ENCODE measurements at places on chromosomes 12 and 14.
A peak's percentile ranks its signal among the peaks of the same experiment; 100 is the strongest.

DNA sequence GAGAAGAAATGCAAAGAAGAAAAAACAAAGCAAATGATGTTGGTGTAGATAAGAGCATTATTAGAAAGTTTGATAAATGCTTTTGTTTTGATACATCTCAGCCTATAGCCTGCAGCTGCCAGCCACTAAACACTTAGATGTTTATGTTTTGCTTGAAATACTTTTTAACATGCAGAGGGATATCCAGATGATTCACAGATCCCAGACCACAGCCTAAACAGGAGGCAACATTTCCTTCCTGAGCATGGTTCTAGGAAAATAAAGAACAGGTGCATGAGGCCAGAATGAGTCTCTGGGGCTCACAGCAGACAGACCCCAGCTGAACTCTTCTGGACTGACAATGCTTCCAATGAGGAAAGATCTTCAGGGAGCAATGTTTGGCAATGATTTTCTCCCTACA lies 103.7 kb upstream of the EEA1 start:
- no peak for DNase-seq

DNA sequence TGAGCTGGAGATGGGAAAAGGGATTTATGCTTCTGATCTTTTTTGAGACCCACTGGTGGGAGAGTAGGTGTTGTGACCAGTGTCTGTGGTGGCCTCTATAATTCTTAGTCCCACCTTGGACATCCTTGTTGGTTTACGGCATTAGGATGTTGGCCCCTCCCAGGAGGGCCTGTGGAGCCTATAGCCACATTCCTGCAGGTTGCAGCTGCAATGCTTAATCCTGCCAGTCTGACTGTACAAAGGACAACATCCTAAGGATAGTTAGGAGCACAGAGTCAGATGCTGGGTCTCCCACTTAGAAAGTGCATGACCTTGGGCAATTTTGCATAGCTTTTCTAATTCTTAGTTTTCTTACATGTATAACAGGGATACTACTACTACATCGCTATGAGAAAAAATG lies 150.9 kb upstream of the SLC38A2 start:
- DNase-seq, result no peak

GRCh38 chr14:61025251-61026223 lies 44.5 kb downstream of the SLC38A6 start:
- peak; percentile 4 for DNase-seq

DNA sequence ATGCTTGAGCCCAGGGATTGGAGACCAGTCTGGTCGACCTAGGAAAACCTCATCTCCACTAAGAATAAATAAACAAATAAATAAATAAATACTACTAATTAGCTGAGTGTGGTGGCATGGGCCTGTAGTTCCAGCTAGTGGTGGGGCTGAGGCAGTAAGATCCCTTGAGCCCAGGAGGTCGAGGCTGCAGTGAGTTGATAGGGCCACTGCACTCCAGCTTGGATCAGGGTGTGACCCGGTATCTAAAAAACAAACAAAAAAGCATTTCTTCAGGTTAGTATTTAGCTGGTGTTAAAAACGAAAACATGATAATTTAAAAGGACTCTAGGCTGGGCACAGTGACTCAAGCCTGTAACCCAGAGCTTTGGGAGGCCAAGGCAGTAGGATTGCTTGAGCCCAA lies 1.2 kb upstream of the FGD4 start:
- no peak for DNase-seq

DNA sequence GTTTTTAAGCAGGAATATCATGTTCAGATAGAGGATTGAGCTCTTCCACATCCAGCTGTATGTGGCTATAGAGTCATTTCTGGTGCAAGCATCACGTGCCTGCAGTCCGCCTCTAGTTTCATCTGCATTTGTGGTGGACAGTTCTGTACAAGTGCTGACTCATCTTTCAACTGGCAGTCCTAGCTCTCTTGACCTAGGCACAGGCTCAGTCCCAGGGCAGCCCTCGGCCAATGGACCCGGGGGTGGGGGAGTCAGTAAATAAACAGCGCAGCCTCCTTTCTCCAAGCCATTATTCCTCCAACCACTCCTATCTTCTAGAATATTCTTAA lies 41.8 kb upstream of the FRMD6 start:
- DNase-seq, result no peak

GRCh38 chr14:72657214-72657921 lies 236.5 kb downstream of the DPF3 start:
- DNase-seq, result no peak

DNA sequence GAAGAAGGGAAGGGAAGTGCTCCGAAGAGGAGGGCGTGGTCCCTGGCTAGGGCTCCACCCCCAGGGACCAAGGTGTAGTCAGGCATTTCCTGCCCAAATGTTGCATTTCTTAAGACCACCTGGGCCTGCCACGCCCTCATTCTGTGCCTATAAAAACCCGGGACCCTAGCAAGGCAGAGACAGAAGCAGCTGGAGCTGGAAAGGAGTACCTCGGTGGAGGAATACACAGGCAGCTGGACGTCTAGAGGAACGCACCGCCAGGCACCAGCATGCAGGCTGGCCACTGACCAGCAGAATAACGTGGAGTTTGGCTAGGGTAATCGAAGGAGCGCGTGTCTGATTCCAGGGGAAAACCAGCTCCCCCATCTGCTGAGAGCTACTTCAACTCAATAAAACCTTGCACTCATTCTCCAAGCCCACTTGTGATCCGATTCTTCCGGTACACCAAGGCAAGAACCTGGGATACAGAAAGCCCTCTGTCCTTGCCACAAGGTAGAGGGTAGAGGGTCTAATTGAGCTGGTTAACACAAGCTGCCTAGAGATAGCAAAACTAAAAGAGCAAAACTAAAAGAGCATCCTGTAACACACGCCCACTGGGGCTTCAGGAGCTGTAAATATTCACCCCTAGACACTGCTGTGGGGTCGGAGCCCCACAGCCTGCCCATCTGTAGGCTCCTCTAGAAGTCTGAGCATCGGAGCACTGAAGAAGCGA lies 21.0 kb downstream of the CFL2 start:
- no peak for DNase-seq

GRCh38 chr12:131222329-131223139 lies 268.8 kb downstream of the ADGRD1 start:
- no peak for DNase-seq

- DNase-seq, result peak; percentile 23
Observed at GRCh38 chr14:22099942-22100763, 426.5 kb upstream of the OR4E1 start.

- no peak for DNase-seq
Observed at GRCh38 chr12:124143726-124144125, 151.2 kb upstream of the RFLNA start.

- no peak for DNase-seq
Observed at GRCh38 chr12:90010089-90010488, 301.5 kb upstream of the ATP2B1 start.

GRCh38 chr12:124477107-124477915 lies 90.1 kb downstream of the NCOR2 start:
- no peak for DNase-seq

DNA sequence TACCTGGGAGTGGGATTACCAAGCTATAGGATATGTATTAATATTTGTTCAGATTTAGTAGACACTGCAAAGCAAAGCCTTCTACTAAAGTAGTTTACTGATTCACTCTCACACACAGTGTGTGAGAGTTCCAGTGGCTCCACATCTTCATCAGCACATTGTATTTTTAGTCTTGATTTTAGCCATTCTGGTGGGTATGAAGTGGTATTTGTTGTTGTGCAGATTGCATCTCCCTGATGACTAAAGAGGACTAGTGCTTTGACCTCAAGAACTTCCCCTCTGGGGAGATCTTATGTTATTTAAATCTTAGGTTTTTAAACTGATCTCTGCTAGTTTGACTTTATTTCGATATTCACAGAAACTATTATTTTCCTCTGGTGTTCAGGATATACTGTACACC lies 479.7 kb upstream of the RGS6 start:
- DNase-seq, result no peak

- no peak for DNase-seq
Observed at GRCh38 chr12:51389302-51389999, 1.8 kb downstream of the GALNT6 start.

- DNase-seq, result no peak
Observed at GRCh38 chr12:112413855-112414625, 4.6 kb upstream of the RPL6 start.

DNA sequence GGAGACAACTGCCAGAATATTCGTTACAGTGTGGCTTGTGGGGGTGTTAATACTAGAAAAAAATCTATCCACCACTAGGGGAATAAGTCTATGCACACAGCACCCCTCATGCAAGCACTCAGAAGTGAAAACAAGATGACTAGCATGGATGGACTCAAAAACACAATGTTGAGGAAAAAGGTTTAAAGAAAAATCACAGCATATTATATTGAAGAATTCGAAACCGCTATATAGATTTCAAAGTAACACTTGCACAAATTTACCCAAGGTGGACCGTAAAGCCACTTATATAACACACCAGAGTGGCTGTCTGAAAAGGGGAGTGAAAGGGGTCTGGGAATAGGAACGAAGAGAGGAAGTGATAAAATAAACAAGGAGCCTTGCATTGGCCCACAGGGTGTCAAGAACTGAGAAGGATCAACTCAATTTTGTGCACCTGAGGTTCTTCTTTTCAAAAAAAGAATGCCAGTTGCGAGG lies 544 bp downstream of the ABCD4 start:
- no peak for DNase-seq

DNA sequence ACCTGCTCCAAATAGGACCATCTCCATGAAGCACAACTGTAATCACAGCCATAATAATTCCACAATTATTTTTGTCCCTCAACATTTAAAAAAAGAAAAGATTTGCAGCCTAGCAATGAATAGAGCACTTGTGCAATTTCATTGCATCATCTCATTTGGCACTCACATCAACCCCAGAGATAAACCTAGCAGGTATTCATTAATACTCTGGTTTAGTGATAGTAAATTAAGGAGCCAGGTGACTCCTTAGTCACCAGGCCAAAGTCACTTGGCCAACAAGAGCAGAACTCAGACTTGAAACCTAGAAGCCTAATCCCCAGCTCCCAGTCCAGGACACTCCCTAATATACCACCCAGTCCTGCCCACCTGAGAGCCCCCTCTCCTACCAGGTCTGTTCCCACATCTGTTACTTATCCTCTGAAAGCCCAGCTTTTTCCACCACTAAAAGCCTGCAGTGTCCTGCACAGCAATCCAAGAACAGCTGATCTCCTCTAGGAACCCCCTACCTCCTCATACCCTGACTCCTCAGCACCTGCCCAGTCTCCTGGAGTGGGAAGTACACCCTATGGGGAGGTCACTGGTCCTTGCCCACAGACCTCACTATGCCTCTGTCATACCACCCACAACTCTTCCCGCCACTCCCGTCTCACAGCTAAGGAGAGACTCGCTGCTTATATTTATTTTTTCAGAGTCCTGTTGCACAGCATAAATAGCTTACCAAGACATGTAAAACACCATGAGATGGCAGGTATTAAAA lies 22.1 kb downstream of the OR10P1 start:
- DNase-seq, result no peak

DNA sequence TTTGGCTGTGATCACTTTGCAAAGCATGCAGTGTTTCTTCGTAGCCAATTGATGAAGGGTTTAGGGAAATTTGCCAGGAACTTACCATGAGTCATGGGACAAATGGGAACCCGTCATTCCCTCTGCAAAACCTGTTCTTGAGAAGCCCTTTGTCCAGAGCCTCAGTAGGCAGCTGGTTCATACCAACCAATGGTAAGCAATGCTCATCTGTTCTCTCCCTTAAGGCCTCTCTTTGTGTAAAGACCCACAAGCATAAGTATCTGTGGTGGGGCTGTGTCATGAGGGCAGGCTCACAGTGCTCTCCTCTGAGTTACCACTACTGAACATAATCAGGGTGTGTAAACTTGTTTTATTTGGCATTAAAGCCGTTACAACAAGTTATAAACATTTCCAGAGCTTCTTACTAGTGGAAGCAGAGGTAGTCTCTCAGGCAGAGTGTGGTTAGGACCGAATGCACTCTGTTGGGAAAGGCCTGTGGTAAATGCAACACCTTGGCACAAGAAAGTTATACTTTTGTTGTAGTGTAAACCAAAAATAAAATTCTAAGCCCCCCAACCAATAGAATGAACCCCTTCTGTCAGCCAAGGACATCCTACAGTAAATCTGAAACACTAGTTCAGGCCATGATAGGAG lies 119.8 kb downstream of the SINHCAF start:
- DNase-seq, result no peak

- no peak for DNase-seq
Observed at GRCh38 chr12:93798279-93799151, 121.3 kb downstream of the CRADD start.

DNA sequence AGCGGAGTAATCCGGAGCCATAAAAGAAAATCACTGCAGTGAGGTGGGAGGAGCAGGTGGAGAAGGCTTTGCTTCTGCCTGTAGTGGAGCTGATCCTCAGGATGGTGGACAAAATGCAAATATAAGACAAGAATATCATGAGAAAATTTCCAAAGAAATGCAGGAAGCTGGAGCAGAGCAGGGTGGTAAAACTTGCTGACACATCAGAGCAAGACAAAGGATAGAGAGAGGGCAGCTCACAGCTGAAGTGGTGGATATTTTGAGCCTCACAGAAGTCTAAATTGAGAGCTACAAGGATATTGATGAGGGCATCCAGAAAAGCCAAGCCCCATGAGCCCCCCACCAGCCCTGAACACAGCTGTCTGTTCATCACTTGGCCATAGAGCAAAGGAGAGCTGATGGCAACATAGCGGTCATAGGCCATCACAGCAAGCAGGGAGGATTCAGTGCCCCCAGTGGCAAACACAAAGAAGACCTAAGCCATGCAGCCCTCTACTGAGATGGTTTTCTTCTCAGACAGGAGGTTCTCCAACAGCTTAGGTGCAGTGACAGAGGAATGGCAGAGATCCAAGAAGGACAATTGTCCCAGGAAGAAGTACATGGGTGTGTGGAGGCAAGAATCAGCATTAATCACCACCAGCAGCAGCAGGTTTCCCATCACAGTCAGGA lies 30.0 kb upstream of the ANP32D start:
- no peak for DNase-seq

DNA sequence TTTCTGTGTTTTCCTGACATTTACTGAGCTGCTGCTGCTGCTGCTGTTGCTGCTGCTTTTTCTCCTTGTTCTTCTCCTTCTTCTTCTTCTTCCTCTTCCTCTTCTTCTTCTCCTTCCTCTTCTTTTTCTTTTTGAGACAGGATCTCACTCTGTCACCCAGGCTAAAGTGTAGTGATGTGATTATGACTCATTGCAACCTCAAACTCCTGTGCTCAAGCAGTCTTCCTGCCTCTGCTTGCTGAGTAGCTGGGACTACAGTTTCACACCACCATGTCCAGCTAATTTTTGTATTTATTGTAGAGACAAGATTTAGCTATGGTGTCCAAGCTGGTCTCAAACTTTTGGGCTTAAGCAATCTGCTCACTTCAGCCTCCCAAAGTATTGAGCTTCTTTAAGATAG lies 95.8 kb downstream of the TMTC3 start:
- no peak for DNase-seq

- DNase-seq, result no peak
Observed at GRCh38 chr14:100741966-100742365, 15.3 kb downstream of the DLK1 start.

DNA sequence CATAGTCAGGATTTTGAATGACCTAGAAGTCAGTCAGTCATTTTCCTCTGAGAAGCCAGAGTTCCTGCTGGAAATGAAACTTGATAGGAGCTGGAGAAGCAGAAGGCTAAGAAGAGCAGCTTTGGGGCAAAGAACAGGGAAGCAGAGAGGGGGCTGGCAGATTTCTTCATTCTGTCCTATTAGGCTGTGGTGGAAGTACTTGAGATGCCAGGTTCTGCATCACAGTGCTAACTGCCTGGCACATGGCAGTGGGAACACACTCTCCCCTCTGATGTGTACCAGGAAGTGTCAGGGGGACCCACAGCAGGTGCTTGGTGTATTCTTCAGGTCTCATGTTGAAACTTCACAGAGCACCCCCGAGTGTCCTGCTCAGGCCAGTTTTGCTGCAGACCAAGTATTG lies 61.0 kb downstream of the SUSD6 start:
- no peak for DNase-seq

- DNase-seq, result no peak
Observed at GRCh38 chr12:76288218-76288617, 60.0 kb downstream of the BBS10 start.
